Activated naive CD8-positive, alpha-beta T cell treated with anti-CD3 and anti-CD28 coated beads, Interleukin-2, amount 50 U/mL, for 24 hours (primary cell): ENCODE measurements at places on chromosomes 3 and 15.

GRCh38 chr15:45785897-45786296 lies 151.1 kb downstream of the SQOR start:
- no peak for DNase-seq

GRCh38 chr15:31497838-31498237 lies 171.2 kb downstream of the KLF13 start:
- DNase-seq, result no peak

- DNase-seq, result no peak
These were observed 1.9 kb downstream of the VGLL4 start for GRCh38 chr3:11641683-11642430.

GRCh38 chr3:144259267-144259666 lies 287.6 kb downstream of the DIPK2A start:
- no peak for DNase-seq

GRCh38 chr3:143443851-143444331 lies 324.3 kb downstream of the CHST2 start:
- peak; percentile 26 for DNase-seq

DNA sequence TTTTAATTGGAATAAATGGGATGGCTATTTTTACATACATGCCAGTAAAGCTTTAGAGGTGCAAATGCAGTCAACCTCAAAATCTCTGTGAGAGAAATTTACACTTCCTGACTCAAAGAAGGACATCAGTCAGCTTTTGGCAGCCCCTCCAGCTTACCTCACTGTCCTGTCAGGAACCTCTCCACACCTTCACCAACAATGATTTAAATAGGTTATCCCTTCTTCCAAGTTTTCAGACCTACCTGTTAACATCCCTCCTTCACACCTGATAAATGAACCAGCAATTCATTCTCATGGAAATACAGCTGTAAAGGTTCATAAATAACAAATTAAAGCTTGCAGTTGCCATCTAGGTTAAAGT lies 286.1 kb downstream of the SHOX2 start:
- DNase-seq, result no peak

GRCh38 chr3:18586076-18586475 lies 160.9 kb upstream of the SATB1 start:
- no peak for DNase-seq

DNA sequence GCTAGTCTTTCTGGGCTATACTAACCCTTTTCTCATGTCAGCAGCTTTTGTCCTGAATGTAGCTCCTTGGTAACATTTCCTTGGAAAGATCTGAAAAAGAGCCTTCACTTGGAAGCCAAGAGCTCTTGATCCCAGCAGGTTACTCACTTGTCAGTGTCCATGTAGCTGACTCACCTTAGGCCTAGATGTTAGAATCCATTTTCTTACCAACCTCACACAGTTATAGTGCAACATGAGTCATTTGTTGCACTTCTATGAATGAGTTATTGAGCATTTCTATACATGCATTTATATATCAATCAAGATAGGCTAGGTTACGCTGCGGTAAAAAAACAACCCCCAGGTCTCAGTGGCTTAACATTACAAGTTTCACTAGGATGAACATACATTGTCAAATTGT lies 106.8 kb upstream of the SLC7A14 start:
- DNase-seq, result no peak

DNA sequence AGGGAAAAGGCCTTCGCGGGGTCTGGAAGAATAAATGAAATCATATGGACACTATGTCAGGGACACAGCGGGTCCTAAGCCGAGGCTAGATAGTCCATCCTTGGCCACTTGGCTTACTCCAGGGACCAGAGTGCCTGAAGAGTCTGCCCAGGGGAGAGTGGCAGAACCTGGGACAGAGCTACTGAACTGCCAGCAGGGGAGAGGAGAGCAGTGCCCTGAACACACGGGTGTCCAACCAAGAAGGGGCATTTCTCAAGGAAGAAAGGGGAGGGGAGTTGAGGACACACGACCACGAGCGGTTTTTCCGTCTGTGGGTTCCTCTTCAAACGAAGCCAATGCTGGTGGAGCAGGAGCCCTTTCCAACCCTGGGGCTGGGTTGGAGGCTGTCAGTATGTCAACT lies 1.0 kb downstream of the ACAN start:
- no peak for DNase-seq

DNA sequence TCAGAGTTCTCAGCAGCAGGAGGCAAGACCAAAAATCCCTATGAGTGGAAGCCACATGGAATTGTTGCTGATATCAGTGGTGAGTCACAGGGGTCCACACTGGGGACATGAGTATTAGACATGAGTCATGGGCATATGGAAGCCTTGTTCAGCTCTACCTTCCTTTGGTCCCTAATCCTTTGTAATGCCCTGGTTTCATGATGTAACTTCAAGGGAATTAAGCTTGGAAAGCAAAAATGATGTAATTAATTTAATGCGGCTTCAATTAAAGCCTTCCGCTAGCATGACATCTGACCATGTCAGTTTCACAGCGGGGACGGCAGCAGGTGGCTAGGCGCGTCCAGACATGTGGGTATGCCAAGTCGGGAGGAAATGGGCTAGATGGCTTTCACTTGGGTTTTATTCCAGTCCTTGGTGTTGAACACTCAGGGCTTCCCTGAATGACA lies 176.1 kb upstream of the RGMA start:
- no peak for DNase-seq

DNA sequence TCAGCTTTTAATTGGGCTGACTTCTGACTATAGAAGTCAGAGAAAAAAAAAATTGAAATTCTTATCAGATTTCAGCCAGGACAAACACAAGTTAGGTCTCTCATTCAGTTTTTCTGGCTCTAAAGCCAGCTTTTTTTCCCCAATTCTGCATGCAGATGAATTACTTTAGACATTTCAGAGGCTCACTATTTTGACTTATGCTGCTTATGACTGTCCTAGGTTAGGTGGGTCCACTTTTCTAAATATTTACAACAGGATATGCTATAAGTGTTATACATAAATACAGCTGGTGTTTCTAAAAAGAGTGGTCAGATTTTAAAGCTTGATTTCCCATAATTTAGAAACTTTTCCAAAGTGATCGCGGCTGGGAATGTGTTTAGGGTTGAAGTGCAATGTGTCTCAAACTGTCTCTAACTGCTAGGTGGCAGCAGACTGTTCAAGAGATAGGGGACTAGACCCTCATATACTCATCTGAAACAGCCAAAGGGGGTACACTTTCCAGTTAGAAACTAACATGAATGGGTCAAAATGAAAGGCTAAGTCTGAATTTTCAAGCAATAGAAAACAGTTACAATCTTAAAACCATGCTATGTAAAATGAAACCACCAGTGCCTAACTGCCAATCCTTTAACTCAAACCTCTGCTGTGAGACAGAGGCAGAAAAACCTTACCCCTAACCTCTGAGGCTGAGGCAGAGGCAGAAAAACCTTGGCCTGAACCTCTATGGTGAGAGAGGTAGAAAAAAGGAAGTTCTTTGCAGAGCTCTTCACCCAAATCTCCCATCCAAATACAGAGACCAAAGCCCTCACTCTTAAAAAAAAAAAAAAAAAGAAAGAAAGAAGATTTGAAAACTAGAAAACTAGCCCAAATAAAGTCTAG lies 596.0 kb downstream of the NTRK3 start:
- DNase-seq, result no peak

GRCh38 chr3:63556401-63556800 lies 96.1 kb upstream of the SNTN start:
- no peak for DNase-seq

DNA sequence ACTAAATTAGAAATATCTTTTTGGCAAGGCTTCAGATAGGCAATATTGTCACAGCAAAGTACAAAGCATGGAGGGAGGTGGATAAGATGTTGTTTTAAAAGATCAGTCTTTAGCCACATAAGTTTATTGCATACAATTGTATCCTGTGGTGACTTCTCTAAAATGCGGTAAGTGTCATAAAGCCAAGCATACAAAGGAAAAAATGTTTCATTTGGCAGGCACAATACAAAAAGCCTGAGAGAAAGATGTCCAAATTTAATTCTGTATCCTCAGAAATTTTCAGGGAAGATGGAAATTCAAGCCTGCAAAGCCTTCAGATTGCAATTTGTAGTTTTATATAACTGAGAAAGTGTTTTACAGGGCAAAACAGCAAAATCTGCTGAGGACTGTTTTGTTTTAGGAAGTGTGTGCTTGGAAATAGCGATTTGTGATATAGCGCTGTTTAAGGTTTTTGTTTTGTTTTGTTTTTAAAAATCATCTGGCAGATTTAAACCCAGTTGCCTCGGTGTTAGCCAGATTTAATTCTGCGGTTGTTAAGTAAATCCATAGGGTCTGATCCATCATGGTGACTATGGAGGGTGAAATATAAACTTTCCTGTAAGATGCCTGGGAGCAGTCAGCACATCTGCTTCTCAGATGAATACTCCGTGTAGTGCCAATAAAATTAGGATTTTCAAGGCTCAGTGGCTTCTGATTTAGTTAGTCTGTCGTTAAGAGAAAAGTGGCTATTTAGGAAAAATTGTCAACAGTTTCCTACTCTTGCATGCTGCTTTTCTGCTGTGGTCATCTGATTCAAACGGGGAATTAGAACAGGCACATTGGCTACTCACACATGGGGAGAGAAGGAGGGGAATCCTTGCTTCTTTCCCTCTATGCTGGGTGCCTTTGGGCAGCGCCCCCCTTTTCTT lies 8.0 kb downstream of the KAT2B start:
- no peak for DNase-seq

DNA sequence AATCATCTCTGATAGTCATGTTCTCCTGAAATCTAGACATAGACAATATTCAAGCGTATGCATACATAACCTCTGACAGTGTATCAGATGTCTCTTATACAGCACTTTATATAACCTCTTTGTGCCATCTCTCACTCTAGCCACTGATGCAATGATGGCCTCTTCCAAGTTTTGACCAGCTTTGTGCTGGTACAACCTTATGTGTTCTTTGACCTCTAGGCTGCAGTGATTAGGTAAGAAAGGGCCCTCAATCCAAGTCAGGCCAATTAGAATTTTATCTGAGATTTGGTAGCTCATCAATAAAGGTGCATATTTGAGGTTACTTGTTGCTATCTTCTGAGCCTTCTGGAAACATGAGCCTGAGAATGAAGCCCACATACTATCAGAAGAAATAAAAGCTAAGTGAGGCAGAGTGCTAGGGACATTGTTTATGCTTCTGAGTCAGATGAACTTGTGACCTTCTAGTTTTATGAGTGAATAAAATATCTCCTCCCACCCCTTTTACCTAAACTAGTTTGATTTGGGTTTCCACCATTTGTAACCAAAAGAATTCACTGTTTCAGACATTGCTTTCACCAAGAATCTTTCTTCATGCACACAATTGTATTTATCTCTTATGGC lies 283.2 kb upstream of the SUCLG2 start:
- DNase-seq, result no peak

DNA sequence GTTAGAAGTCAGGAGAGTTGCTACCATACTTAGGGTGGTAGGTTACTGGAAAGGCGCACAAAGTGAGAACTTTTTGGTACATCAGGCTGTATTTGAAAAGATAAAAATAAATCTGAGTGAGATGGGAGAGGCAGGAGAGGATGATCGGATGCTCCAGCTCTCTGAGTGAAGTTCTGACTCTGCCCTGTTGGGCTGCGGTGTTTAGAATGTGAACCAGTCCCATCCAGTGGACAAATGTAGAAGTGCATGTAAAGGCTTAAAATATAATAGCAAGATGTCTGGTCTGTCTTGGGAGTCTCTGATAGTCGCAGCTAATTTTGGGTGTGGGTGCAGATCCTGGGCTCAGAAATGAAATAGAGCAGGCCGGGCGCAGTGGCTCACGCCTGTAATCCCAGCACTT lies 30.4 kb downstream of the ACKR2 start:
- DNase-seq, result no peak
